ENCODE measurements at places on chromosomes 7 and 10.

- DNase-seq = no peak
These were observed 30.7 kb upstream of the PRKAR1B start for GRCh38 chr7:757741-758163.

DNA sequence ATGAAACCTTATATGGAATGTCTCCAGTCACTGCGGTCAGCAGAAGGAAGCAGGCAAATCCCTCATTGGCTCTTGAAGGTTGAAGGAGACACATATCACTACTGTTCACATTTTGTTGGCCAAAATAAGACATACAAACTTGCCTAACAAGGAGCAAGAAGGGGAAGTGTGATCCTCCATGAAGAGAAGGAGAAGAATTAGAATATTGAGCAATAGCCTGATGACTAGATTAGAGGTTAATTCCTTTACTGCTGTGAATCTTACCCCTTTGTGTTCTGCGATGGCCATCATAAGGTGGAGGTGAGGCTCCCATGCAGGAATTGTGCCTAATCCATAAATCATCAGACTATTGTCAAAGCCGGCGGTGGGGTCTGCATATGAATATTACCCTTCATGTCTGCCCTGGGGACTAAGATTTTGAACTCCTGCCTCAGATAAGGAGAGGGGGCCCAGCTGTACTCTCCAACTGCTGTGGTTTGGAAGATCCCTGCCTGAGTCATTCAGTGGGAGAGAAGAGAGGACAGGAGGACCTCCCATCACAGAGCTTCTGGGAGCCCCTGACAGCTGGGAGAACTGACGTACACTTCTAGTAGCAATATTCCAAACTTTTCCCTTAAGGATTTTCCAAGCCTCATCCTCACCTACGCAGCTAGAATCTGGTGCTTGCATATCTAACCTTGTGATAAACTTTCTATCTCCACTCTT, 398.5 kb downstream of the REEP3 start:
- no peak for DNase-seq

DNA sequence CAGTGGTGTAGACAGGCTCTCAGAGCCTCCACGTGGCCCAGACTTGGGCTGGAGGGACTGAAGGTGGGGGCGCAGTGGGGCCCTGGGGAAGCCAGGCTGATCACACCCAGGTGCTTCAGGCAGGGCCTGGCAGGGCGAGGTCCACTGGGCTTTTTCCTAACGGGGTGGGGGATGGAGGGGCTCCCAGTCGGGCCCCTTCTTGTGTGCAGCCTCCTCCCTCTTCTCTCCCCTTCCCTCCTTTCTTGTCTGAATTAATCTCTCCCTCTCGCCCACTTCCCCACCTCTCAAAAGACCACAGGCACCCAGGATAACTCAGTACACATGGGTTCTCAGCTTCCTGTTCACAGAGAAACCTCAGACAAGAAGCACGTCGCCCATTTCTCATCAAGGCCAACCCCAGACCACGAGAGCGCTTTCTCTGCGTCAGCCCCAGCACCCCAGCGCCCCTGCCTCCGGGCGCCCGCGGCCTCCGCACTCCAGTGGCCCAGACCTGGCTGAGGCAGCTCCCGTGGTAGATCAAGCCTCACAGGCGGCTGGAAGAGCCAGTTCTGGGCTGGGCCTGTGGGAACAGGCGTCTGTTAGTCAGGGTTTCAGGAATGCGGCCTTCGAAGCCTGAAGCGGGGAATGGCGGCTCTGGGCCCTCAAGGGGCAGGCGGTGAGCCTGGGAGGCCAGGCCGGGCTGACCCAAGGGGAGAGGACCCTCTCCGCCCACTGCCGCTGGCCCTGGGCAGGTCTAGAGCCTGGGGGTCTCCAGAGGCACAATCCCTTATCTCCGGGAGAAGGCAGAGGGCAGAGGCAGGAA, 50.6 kb downstream of the PWWP2B start:
- DNase-seq = peak; percentile 48

DNA sequence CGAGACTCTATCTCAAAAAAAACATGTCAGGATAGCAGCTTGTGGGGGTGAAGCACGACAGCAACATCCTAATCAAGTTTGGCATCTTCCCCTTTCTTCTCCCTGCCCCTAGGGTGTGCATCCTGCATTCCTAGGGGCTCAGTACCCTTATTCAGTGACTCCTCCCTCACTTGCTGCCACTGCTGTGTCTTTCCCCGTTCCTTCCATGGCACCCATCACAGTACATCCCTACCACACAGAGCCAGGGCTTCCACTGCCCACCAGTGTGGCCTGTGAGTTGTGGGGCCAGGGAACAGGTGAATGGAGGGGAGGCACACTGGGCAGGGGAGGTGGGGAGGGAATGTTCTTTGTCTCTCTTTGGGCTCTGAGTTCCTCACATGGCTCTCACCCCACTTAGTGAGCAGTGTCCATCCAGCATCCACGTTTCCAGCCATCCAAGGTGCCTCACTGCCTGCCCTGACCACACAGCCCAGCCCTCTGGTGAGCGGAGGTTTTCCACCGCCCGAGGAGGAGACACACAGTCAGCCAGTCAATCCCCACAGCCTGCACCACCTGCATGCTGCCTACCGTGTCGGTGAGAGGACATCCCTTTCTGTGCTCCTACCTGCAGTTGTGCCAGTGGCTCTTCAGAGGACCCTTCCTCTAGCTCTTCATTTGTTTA, 11.4 kb downstream of the NDST2 start:
- no peak for DNase-seq

DNA sequence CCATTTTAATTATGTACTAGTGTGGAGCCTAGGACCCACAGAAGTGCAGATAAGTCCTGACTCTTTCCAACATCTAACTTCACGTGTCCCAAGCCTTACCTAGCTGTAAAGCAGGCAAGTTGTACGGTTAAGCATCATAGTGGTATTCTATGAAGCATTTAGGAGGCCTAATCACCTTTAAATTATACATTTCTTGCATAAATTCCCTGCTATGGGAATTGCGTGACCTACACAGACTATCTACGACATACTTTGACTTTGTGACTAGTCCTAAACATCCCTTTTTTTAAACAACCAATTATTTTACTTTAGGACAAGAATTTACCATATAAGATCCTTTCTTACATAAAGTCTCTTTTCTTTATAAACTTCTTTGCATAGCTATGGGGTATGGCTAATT, 37.7 kb upstream of the LRGUK start:
- DNase-seq = no peak

- DNase-seq = no peak
These were observed at the start of gene ETV1 for GRCh38 chr7:13989126-13989948. ETV1 (minus strand) TSS chr7:13989666; CDS start chr7:13989052, 614 bp downstream.

DNA sequence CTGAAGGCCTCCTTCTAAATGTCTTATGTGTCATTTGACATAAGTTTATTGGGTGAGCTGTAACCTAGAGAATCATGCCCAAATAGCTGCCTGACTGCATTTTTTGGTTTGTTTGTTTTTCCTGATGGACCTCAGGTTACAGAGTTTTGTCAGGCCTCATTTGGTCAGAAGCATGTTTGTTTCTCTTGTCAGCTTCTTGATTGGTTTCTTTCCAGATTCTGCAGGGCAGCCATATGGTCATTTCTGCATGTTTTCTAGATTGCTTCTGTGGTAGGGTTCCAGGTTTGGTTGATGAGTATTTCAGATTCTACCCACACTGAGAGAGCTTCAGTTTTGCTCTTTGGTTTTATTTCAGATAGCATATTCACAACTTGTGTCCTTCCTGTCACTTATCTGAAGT, 28.0 kb downstream of the GLCCI1 start:
- DNase-seq = no peak

DNA sequence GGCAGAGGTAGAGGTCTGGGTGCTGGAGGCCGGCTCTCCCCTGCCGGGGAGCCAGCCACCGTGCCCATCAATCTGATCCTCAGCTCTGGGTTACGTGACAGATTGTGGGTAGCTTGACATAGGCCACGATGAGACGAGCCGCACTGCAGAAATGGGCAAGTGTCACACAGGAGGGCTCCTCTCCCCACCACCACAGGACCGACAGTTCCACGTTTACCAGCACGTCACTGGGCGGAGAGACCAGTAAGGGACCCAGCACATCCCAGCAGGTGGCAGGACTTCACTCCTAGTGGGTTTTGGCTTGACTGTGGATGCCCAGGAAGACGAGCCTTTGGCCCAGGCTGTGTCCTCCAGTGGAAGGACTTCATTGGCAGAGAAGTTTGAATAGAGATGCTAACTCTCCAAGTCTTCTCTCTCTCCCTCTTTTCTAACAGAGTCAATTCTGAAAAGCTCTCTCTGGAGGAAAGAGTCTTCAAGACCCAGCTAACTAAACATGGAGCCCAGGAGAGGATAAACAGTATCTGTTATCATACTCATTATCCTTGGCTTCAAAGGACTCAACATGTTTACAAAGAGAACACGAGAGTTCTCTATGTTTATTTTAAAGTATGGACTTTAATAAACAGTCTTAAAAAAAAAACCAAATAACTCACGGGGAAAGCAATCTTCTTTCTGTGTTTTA, 129.3 kb upstream of the JCAD start:
- no peak for DNase-seq

- no peak for DNase-seq
These were observed 108.3 kb downstream of the UPF2 start for GRCh38 chr10:11934262-11934661.

GRCh38 chr10:28470873-28471651, 61.9 kb upstream of the WAC start:
- no peak for DNase-seq

GRCh38 chr7:44541876-44542610, 913 bp upstream of the NPC1L1 start:
- DNase-seq = no peak

DNA sequence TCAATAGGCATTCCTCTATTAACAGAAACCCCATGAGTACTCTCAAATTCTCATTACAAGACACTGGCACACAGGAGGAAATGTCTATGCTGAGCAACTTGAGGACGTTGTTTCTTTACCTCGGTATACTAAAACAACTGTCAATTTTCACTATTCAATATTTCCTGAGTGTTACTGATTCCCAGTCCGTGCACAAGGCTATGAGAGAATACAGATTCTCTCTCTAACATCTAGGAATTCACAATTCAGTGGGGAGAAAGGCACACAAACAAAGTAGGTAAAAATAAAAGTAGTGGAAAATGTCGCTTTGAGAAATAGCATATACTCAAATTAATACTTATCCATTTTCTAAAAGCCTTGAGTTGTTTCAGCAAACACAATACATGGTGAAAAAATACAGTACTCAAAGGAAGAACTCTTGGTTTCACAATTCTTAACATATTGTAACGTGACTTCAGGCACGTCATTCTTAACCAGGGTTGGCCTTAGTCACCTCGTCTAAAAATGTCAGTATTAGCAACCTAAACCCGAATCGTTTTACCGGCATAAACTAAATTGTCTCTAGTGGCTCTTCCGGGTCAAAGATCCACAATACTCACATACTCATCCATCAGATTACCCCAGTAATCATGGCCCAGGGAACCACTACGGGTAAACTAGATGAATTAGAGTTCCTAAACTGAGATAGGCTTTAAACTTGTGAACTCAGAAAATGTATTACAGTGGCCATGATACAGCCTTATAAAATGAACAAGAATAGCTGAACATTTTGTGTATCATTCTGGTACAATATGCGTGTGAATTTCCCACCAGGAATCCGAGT, 1.5 kb downstream of the IPMK start:
- no peak for DNase-seq

DNA sequence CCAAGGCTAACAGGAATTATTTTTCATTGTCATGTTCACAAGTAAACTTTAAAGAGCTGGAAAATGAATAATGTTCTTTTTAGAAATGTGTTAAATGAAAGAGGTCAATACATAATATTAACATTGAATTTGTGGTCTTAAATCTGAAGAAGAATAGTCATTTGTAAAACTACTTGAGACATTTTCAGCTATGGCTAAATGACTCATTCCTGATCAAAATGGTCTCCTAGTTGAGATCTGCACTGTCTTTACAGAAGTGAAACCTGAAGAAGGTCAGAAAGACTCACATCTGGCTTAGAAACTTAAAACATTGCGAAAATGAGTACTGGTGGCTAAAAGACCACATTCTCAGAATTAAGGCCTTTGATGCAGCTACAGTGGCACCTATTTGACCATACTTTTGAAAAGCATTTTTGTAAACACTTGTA, 5.9 kb downstream of the PIK3CG start:
- no peak for DNase-seq

DNA sequence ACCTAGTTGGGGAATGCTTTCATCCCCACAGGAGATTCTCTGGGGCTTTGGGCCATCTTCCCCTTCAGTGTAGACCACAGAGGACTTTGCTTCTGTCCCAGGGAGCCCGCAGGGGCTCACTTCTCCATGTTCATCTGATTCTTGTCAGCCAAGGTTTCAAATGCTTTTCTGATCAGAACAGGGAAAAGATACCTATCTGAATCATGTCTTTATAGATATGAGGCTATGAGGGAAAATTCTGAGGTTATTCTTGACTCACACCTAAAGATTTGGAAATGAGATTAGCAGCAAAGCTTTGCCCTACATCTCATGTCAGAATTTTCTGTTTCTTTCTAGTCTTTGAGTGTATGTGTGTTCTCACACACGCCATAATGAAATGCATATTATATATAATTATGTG, 53.3 kb downstream of the FIGNL1 start:
- no peak for DNase-seq

DNA sequence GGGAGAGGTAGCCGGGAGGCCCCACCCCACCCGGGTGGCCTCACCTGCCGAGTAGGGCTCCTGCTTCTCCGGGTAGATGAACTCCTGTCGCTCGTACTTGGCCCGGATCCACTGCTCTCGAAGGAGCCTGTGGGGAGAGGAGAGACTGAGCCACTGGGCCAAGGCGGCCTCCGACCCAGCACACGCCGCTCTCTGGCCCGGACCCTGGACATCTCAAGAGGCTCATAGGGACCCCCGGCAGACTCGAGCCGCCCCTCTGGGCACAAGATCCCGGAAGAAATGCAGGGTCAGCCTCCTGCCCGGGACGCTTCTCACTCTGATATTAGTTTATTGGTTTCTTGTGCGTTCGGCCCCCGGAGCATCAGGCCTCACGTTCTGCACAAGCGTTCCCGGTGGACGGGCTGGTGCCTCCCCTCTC, 34.5 kb downstream of the ADAP1 start:
- no peak for DNase-seq

DNA sequence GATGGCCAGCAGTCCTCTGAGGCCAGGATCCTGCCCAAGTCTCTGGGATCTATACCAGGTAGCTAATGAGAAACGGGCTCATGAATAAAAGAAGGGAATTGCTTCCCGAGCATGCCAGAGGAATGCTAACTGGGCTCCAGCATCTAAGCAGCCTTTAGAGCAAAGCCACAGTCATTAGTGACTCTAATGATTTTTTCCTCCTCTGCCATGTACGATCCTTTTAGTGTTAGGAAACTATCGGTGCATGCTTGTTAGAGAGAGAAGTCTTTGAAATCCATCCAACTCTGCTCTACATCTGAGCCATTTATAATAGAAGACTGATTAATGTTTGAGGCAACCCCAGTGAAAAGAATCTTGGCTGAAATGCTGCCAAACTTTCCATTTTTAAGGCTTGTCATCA, 124.9 kb upstream of the TCERG1L start:
- no peak for DNase-seq

- no peak for DNase-seq
These were observed 56.8 kb downstream of the ZNF438 start for GRCh38 chr10:30974773-30975415.

GRCh38 chr7:33351709-33352108, 222.3 kb downstream of the BBS9 start:
- DNase-seq = no peak

- no peak for DNase-seq
These were observed 75.5 kb downstream of the COPG2 start for GRCh38 chr7:130593033-130593432.

- no peak for DNase-seq
These were observed 32.8 kb downstream of the ARL4A start for GRCh38 chr7:12719981-12720865.
